Islet precursor cell (in vitro differentiated cells): ENCODE measurements at places on chromosomes 16 and 17.

DNA sequence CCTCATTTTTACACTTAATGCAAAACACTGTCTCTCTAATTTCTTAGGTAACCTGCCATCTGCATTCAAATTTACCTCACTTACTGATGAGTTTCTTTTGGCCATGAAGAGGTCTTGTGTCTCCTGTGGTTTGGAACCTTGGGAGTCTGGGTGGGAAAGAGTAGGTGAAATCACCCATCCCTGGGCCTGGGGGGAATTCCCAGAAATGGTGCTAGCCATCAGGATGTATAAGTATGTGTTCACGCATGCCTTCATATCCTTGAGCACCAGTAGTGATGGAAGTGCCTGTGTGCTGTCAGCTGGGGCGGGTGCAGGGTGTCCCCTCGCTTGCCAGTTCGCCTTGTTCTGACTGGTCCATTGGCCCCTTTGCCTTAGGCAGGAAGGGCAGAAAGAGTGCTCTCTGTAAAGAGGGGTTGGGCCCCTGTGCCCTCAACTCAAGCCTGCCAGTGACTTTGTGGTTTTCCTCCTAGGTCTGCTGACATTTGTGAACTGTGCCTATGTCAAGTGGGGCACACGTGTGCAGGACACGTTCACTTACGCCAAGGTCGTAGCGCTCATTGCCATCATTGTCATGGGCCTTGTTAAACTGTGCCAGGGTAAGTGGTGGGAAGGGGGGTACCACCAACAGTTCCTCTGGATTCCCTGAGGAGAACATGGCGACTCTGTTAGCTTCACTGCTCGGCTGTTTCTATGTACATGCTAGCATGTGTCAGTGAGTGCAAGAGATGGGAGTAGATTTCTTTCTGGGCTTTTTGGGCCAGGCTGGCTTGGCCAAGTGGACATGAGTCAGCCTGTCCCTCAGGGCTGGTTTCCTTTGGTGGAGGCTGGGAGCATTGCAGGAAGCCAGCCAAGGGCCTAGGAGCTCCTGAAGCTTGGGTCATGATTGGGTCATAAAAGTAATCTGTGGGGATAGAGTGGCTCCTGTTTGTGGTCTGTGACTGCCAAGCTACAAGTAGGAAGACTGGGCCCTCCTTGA, 23.2 kb downstream of the SLC7A6OS start:
- DNase-seq: peak; percentile 71

GRCh38 chr17:61058066-61058465, 341.6 kb upstream of the TBX2 start:
- no peak for DNase-seq

DNA sequence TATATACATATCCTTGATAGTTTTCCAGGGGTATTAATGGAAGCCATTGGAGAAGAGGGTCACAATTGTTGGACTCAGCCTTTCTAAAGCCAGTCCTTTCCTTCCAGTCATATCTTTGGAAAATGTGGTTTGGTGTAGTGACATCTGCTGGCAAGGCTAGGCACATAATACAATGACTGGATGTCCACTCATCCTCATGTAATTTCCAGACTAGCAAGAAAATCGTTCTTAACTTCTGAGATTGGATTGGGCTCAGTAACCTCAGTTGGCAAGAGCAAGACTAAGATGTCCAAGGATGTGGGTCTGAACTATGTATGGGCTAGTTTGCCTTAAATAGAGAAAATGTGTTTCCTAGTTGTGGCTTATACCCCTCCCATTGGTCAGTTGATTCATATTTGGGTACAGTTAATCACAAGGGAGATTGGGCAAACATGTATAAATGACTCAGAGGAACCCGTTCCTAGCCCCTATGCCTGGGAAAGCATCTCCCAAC, 8.7 kb upstream of the KAT7 start:
- DNase-seq: no peak

DNA sequence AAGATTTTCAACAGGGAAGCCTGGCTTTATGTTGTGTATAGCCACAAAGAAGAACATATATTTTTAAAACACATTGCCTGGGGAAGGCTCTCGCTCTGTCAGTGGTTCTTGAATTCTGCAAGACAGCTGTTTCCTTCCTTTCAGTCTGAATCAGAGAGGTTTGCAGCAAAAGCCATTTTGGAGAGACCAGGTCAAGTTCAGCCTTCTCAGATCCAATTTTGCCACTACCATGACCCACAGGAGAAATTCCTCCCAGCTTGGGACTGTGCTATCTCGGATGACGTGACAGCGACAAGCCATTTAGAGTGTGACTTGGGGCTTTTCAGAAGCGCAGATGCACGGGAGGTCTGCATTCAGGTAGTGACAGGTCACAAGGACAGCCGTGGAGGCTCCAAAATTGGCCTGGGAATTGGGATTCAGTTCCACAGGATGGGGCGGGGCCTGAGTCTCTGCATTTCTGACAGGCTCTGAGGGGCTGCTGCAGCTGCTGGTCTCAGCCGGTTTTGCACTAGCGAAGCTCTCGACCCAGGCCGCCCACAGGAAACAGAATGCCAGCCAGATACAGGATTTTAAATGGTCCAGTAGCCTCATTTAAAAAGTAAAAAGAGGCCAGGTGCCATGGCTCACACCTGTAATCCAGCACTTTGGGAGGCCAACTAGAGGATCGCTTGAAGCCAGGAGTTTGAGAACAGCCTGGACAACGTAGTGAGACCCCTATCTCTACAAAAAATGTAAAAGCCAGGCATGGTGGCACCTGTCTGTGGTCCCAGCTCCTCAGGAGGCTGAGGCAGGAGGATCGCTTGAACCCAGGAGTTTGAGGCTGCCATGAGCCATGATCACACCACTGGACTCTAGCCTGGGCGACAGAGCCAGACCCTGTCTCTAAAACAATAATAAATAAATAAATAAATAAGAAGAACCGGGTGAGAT, 196.6 kb upstream of the CIBAR2 start:
- DNase-seq: no peak

DNA sequence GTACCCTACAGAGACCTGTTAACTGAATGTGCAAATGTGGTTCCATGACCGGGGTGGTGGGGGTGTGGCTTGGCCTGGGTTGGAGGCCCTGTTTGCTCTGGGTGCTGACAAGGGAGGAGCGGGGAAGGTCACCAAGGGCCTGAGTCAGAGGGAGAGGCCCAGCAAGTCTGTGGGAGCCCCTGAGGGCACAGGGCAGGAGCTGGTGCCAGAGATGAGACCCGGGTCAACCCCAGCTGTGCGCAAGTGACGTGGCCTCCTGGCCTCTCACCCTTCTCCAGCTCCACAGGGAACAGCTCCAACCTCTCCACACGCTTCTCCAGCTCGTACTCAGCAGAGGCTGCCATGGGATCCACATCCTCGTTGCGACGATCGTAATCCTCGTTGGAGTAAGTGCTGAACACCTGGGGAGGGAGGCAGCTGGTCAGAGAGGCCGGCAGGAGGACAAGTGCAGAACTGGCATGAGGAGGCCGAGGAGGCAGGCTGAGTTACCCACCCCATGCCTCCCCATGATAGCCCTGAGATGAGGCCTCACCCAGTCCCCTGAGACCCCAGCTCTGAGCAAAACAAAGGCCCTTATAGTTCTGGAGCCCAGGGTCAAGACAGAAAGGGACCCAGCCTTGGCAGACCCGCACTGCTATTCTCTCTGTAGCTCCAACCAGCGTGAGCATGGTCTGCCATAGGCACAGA, 5.5 kb downstream of the PPP1R9B start:
- no peak for DNase-seq
